ENCODE measurements at places on chromosomes 12 and 14. TPM values are rescaled to one million over a fixed set of nuclear protein-coding genes. Genes with fewer than 3 reads are reported as not detected.

KRT74 gene
- not detected for total RNA-seq

SSPN gene
- total RNA-seq = not detected

DNA sequence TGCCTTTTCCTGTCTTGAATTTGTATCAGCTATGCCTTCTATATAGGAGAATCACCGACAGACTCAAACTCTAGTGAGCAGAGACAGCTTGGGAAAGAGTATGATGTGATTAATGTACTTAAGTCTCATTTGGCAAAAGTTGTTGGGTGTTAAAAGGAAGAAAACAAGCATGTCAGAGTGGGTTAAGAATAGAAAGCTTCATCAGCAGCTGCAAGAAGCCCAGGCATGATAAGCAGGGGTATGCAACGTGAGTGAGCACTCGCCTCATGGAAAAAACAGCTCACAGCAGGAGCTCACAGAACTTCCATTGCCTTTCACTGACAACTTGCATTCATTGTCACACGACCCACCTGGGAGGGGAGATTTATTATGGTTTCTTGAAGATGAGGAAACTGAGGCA, 35.9 kb upstream of the WNK1 start:
- no peak for DNase-seq

DNA sequence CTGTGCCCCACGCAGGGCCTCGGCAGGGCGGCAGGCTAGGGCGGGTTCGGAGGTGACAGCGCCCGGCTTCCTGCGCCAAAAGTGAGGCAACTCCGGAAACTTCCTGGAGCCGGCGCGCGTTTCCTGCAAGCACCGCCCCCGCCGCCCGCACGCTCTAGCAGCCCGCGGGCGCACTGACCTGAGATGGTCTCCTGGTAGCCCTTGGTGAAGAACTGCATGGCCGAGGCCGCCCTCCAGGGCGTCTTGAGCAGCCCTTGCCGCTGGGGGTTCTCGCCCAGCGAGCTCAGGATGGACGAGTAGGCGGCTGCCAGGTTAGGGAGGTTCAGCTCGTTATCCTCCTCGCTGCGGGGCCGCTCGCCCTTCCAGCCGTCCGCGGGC, 494 bp downstream of the GCH1 start:
- DNase-seq = peak; percentile 87

DNA sequence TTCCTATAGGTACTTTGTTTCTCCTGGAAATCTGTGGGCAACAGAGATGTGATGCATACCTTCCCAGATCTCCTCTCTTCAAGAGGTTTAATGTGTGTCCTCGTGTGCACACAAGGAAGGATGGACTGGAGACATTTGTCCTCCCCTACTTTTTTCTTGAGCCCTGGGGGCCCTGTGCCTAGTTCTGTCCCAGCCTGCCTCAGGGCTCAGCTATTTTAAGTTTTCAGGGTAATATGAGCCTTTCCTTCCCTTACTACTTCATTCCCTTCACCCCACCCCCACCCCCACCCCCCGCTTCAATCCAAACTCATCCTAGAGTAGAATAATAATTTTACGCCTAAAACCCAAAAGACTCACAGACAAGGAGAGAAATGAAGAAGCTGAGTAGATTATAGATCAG, 446 bp downstream of the STAC3 start:
- DNase-seq = no peak

- no peak for DNase-seq
These were observed 29.5 kb upstream of the CISTR start for GRCh38 chr12:53781228-53781801.

GRCh38 chr14:29804481-29805266, 123.0 kb downstream of the PRKD1 start:
- DNase-seq = no peak

GRCh38 chr12:8813572-8814357, 8.7 kb upstream of the A2ML1 start:
- DNase-seq = no peak

GRCh38 chr12:47417121-47417520, 288.7 kb downstream of the RPAP3 start:
- DNase-seq = no peak

BDKRB2 gene
- not detected for total RNA-seq

GRCh38 chr12:82963956-82964355, 277.2 kb downstream of the TMTC2 start:
- DNase-seq = no peak

AVPR1A gene
- total RNA-seq = not detected

DNA sequence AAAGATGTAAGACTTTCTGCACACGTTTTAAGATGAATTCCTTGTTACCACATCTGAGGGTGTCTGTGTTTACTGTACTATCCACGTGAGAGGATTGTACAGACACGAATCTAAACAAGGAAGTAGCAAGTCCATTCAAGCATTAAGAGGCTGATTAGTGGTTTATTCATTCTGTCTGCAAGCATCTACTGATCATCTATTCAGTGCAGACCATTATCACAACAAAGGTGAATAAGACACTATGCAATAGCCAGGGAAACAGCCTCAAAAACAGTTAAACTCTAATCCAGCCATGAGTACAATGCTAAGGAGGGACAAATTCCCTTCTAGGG, 111.6 kb upstream of the PZP start:
- DNase-seq = no peak

- DNase-seq = peak; percentile 32
These were observed 13.1 kb upstream of the ITGA5 start for GRCh38 chr12:54431911-54432814.

DNA sequence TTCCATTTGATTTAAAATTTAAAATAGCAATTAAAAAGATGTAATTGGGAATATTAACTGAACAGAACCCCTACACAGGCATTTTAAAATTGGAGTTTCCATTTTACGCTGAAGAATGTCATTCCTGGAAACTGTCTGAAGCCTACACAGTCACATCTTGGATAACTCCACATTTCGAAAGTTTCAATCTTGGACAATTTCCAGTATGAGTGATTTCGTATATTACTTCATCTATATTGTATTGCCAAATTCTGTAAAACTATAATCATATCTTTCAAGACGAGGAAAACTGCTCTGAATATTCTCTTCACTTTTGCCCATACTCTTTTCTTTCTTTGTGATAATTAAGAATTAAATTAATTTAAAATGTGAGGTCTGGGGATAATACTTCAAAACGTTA, 194.2 kb upstream of the ABCD2 start:
- DNase-seq = no peak

- no peak for DNase-seq
These were observed 163.3 kb downstream of the ETV6 start for GRCh38 chr12:11812586-11813437.

DNA sequence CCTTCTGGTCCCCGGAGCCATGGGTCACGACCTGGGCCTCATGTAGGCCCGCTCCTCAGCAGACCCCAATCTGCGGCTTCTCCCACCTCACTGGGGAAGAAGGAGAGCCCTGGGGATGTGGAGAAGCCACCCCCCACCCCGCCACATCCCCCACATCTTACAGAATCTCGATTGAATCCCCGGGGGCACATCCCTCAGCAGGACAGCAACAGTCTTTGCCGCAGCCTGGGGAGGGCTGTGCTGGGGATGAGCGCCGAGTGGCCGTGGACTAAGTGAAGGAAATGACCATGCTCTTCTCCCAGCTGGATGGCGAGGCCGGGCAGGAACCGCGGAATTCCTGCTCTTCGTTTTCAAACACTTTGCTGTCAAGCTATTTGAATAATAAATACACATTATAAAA, 169.0 kb upstream of the RTL1 start:
- DNase-seq = peak; percentile 7

GRCh38 chr12:8996682-8997405, 7.5 kb downstream of the KLRG1 start:
- no peak for DNase-seq

DNA sequence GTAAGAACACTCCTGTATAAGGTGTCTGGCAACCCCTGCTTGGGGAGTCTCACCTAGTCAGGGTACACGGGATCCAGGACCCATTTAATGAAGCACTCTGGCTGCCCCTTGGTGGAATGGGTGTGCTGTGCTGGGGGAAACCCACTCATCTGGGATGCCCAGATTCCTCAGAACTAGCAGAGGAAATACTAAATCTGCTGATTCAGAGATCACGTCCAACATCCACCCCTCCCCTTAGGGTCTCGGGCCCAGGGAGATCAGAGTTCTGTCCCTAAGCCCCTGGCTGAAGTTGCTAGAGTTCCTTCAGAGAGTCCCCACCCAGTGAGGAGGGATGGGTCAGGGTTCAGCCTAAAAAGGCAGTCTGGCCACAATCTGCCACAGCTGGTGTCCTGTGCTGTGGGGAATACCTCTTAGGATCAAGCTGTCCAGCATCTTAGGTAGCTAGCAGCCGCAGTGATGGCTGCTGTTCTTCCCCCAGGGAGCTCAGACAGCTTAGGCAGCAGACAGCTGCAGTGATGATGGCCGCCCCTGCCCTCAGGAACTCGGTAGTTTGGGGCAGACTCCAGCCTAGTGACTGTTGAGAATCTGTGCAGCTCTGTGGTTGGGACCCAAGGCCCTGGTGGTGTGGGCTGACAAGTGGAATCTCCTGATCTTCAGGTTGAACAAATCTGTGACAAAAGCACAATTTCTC, 74.8 kb downstream of the IFNG-AS1 start:
- DNase-seq = no peak

PTCSC3 gene
- total RNA-seq = not detected

DNA sequence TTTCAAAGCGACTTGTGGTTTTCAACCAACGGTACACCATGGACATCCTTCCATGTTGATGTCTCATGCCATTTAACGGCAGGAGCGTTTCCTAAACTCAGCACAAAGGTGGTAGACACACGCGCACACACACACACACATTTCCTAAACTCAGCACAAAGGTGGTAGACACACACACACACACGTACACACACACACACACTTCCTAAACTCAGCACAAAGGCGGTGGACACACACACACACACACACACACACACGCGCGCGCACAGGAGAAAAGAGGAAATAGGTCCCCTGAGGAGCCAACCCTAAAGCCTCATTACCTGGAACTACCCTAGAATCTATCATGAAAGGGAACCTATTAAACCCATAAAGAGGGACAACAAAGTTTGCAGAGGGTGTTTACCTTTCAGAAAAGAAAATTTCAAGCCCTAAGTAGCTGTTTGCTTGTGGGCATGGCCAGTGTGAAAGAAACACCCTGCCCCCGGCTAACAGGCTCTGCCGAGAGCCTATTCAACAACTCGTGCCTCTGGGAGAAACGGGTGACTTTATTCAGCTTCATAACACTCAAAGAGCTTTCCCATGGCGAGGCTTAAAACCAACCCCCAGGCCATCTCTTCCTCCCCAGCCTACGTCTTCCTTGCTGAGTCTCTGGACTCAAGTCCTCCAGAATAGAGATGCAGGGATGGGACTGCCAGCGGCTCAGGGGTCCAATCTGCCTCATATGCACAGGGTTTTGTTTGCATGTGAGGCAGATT, 31.8 kb downstream of the SLC8B1 start:
- peak; percentile 61 for DNase-seq

DNA sequence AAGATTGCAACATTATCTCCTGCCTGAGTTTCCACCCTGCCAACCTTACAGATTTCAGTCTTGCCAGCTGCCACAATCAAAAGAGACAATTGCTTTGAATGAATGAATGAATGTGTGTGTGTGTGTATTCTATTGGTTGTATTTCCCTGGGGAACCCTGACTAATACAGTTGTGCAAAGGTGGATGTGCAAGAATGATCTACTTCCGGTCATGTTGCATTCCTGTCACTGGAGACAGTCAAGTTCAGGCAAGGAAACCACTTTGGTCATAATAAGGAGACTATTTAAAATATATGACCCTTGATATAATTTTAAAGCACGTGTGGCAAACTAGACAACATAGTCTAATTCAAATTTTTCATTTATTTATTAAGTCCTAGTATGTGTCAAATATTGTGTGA, 13.1 kb downstream of the RERG start:
- DNase-seq = no peak

GRCh38 chr12:9940375-9940774, 8.2 kb upstream of the CLEC2A start:
- DNase-seq = no peak

- no peak for DNase-seq
These were observed 17.4 kb downstream of the RFC5 start for GRCh38 chr12:118033902-118034301.

- no peak for DNase-seq
These were observed 37.7 kb downstream of the GPR137C start for GRCh38 chr14:52590318-52590717.

GPR132 gene
- total RNA-seq = 46.6 TPM

TAS2R9 gene
- total RNA-seq = 0.28 TPM

GRCh38 chr14:88188745-88189416, 134.2 kb downstream of the KCNK10 start:
- no peak for DNase-seq

GRCh38 chr14:24513009-24513408, 4.9 kb upstream of the CMA1 start:
- no peak for DNase-seq

ADAM20 gene
- 0.67 TPM for total RNA-seq

DNA sequence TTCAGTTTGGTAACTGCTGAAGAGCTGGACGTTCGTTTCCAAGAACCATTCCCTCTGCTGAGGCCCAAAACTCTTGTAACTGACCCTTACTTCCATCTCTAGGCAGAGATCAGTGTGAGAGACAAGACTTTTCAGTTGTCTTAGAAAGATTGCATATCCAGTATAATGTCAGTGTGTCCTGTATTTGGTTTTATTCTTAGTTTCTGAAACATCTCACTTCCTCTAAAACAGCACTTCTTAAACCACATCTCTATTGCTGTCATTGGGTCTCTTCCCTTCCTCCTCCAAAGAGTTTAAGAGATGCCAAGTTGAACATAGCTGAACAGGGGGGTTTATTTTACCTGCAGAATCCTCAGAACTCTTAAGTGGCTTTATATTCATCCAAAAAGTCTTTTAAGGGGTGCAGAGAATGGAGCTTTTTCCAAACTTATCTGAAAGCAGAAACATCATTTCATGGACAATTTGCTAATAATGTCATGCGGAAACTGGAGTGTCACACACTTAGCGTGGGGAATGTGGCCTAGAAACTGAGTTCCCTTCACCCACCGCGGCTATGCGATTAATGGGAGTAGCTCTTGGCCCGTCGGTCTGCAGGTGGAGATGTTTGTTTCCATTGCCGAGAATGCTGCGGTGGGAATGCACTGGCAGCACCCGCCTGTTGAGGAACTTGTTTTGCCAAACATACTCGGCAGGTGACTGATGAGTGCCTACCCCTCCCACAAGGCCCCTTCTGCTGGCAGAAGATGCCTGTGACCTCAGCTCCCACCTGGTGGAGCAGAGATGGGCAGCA, 148.2 kb downstream of the ADGRD1 start:
- no peak for DNase-seq

DNA sequence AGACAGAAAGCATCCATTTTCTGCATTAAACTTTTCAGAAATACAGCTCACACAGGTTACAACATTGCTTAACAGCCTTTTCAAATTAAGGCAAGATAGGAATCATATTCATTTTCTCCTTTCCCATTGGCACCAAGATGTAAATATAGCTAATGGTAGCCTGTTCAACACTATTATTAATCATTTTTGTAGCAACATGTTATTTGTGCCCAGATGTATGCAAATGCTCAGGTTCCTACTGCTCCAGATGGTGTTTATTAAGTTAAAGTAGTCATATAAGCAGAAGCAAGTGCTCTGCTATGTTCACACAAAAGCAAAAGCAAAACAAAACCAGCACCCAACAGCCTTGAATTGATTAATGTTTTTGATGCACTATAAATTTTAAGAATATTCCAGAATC, 1110.6 kb downstream of the SLC6A15 start:
- DNase-seq = no peak

GRCh38 chr12:109625749-109626377, 52.3 kb downstream of the MVK start:
- no peak for DNase-seq
